ENCODE measurements at places on chromosomes 1 and 21. TPM values are rescaled to one million over a fixed set of nuclear protein-coding genes. Genes with fewer than 3 reads are reported as not detected.

The UROD gene
- total RNA-seq, result 149 TPM

The PHC2 gene
- 15.4 TPM for total RNA-seq

The VASH2 gene
- 0.39 TPM for total RNA-seq

The PDZK1 gene
- not detected for total RNA-seq

The CRYAA gene
- not detected for total RNA-seq

The PLEKHO1 gene
- total RNA-seq, result 6.7 TPM

The C1orf210 gene
- not detected for total RNA-seq

The RBP7 gene
- not detected for total RNA-seq

The MYOG gene
- total RNA-seq, result not detected

The MATN1 gene
- 0.66 TPM for total RNA-seq
